ENCODE measurements at places on chromosomes 2 and 18.

DNA sequence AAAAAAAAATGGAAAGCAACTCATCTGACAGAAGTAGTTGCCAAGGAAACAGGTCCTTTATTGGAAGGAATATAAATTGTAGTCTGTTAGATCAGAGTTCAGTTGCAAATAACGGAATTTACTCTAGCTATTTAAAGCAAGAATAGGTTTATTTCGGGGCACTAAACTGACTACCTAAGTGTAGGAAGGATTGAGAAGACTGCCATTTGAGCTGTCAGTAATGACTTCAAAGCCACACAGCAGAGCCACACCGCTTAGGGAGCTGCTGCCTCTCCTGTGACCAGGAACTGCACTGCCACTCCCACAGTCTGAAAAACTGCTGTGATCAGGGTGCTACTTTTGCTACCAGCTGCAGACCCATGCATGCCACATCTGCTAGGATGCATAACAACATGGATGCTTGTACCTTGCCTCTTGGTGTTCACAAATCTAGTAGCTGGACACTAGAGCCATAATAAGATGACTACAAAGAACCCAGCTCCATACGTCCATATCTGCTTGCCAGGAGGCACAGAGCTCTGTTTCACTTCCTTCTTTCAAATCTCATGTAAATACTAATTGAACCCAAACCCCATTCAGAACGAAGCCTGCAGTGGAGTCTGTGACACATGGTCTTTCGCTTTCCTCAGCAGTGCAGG, 2.2 kb downstream of the DSG2 start:
- DNase-seq, result no peak

DNA sequence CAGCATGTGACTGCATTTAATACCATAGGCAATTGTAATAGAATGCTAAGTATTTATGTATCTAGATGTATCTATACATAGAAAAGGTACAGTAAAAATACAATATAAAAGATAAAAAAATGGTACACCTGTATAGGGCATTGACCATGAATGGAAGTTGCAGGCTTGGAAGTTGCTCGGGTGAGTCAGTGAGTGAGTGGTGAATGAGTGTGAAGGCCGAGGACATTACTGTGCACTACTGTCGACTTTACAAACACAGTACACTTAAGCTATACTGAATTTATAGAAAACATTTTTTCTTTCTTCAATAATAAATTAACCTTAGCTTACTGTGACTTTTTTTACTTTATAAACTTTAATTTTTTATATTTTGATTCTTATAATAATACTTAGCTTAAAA, 8.9 kb downstream of the DIS3L2 start:
- no peak for DNase-seq

GRCh38 chr2:126241411-126241810, 414.5 kb upstream of the GYPC start:
- DNase-seq, result no peak

GRCh38 chr2:111143107-111143842, 22.6 kb downstream of the BCL2L11 start:
- no peak for DNase-seq

DNA sequence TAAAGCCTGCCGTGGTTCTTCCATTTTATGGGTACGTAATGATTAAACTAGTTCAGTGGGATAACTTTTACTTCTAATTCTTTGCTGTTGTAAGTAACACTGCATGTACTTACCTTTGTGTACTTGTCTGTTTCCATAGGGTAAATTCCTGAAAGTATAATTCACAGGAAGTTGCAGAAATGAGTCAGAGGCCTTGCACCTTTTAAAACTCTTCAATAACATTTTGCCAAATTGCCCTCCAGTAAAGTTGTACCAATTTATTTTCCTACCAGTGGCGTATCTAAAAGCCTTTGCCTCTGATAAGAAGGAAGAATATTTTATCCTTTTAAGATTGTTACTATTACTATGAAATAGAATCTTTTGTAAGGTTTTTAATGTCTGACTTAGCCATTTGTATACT, 65.1 kb downstream of the CAB39 start:
- no peak for DNase-seq

- no peak for DNase-seq
These were observed 47.4 kb upstream of the POLE4 start for GRCh38 chr2:74911061-74911460.
